ENCODE measurements at places on chromosomes 7 and 10.

DNA sequence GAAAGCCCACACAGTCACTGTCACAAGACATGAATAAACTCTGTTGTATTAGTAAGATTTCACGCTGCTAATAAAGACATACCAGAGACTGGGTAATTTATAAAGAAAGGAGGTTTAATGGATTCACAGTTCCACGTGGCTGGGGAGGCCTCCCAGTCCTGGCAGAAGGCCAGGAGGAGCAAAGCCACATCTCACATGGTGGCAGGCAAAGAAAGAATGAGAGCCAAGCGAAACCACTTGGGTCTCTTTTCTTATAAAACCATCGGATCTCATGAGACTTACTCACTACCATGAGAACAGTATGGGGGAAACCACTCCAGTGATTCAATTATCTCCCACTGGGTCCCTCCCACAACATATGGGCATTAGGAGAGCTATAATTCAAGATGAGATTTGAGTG, 110.2 kb downstream of the ST8SIA6 start:
- no peak for DNase-seq

GRCh38 chr7:157494506-157495176, 157.8 kb downstream of the DNAJB6 start:
- no peak for DNase-seq

GRCh38 chr10:61039868-61040267, 95.9 kb upstream of the RHOBTB1 start:
- DNase-seq, result no peak

DNA sequence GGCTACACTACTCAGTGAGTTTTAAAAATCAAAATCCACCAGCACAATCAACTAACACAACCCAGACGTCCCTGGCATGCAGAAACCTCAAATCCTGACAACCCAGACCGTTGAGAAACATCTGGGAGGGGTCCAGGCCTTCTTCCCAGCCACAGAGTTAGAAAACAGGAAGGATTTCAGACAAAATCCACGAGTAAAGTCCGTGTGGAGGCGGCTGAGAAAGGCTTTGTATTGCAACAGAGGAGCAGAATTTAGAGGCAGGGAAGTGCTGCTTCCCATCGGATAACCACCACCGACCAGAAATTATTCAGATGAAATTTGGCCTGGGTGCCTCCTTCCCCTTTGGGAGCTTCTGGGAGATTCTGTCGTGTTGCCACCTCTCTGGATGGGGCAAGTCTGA, 61.5 kb downstream of the TNS3 start:
- DNase-seq, result no peak

DNA sequence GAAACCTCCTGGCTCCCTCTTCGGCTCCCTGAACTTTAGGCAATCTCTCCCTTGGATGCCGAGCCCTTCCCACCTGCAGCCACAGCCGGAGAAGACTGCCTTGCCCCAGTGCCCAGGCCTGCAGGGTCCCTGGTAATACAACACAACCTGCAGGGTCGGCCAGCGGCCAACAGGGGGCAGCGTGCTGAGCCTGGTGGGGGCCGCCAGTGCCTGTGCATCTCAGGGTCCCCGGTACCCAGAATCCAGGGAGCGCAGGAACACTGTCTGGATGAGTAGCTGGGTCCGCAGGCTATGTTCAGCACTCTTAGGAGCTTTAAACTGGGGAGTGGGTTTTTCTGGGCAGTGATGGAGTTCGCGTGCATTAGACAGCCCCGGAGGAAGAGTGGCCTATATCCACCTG, 17.5 kb upstream of the C10orf71 start:
- no peak for DNase-seq

GRCh38 chr7:69775231-69775771, 177.0 kb downstream of the AUTS2 start:
- no peak for DNase-seq

DNA sequence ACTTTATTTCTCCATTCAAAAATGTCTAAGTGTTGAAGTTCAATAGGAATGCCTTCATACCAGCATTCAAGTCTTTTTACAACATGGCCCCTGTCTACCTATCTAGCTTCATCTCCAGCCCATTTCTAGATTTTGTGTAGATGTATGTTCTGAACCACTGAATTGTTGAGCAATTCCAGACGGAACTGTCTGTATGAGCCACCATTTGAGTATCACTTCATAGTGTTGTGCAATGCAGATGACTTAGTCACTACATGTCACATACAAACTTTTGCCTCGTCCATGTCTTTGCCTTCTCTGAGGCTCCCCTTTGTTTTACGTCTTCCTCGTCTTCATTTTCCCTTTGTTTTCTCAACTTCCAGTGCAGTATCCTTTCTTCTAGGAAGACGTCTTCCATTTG, 118.1 kb downstream of the INHBA start:
- no peak for DNase-seq

- no peak for DNase-seq
These were observed 22.6 kb downstream of the EPDR1 start for GRCh38 chr7:37942934-37943610.

GRCh38 chr7:28754447-28754846, 203.7 kb downstream of the TRIL start:
- DNase-seq, result no peak

GRCh38 chr7:142389544-142389943, 131.7 kb upstream of the PRSS58 start:
- DNase-seq, result no peak

DNA sequence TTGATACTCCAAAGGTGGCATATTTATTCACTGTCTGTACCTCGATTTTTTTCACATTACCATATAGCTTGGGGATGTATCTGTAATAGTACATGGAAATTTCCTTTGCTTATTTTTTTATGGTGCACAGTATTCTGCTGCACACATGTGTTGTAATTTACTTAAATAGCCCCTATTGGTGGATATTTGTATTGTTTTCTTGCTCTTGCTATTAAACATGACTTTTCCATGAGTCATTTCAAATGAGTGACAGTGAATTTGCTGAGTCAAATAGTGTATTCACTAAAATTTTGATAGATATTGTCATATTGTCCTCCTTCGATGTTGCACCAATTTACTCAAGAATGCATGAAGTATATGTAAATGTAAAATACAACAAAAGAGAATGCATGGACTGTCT, 122.7 kb upstream of the STEAP4 start:
- no peak for DNase-seq

DNA sequence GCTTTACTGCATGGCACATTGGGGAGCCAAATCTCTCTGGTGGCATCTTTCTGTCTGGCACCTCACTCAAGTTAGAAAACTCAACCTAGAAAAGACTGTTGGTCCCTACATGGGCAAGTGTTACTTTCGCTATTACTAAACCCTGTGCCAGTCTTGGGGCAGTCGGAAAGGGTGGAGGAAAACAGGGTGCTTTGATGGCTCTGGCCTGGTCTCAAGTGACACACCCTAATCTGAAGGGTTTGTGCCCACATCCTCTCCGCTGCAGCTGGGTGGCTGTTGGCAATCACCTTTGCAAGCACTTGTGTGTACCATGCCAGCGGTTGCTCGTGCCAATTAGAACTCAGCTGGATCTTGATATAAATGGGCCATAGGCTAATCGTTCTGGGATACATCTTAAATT, 159.8 kb upstream of the ITGB1 start:
- DNase-seq, result no peak

DNA sequence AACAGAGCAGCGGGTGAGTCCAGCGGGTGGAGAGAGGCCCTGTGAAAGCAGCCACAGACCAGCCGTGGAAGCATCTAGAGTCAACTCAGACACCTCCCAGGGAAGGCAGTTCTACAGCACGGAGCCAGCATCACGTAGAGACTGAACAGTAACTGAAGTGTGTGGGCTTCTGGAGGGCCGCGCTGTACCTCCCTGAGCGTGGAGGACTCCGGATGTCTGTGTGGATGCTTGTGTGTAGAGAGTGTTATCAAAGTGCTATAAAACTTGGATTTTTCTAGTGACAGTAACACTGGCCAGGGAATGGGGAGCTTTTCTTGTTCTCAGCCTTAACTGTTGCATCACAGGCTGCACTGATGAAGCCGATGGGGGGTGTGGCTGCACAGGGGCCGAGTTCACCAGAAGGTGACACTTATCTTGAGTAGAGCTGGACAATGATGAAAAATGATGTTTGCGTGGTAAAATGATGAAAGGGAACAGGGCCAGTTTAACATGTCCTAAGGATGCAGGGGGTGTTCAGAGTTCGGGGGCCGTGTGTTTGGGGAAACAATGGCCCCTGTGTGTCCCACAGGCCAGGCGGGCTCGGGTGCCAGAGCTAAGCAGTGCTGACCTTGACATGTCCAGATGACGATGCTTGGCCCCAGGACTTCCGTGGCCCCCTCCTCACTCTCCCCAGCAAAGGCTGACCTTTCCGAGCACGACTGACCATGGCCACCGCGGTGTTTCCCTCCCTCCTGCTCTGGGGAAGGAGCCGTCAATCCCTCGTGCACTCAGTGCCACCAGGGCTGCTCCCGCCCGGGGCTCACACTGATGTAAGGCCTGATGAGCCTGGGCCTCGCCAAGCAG, 21.9 kb downstream of the MNX1 start:
- DNase-seq, result no peak

DNA sequence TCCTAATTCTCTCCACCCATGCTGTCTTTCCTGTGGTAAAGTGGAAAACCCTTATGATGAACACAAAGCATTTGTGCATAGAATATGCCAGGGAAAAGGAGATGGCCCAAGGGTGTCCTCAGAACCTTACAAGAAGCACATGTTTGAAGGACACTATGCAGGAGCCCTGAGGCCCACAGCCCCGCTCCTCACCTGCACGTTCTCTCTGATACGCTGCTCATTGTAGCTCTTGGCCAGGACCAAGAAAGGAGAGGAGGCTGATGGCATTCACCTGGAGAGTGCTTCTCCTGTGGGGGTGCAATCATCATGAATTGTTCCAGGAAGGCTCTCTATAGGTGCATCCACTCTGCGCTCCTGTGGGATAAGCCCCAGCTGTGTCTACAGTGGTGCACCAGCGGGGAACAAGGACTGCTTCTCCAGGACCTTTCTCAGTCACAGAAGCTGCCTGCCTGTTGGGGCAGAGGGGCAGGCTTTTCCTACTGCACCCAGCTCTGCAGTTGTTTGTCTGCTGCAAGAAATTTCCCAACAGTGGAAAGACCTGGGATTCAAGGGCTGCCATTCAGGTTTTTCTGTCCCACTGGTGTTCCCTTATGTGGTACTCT, 19.9 kb downstream of the AKR1C2 start:
- no peak for DNase-seq

DNA sequence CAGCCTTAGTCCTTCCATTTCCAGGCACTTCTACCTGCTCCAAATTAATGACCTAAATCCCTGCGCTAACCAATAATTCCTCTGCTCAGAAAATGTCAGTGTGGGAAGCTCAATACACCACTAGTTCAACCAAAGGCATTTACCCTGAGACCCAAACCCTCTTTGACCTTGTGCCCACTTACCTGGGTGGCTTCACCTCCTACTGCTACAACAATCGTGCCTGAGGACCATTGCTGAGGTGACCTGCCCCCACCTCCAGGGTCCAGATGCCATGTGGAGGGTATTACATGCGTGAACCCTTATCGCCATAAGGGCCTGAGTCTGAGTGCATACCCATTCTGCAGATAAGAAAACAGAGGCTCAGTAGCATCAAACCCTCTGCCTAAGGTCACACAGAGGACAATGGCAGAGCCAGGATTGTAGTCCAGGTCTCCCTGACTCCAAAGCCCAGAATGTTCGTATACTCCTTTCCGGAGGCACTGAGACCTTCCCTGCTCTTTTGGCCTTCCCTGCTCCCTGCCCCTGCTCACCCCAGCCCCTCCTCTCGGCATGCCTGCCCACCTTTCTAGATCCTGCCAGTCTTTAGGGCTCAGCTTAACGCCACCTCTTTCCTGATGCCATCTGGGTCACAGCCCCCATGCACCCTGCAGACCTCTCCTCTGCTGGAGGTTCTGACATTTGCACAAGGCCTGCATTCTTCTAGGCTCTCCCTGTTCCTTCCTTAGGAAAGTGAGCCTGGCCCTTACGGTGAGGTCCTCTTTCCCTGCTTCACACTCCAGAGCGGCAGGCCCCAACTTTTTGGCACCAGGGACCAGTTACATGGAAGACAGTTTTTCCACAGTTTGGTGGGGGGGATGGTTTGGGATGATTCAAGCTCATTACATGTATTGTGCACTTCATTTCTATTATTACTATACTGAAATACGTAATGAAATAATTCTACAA, 94.9 kb downstream of the CHST15 start:
- DNase-seq, result no peak

GRCh38 chr10:18689498-18689897, 30.3 kb downstream of the ARL5B start:
- DNase-seq, result no peak

DNA sequence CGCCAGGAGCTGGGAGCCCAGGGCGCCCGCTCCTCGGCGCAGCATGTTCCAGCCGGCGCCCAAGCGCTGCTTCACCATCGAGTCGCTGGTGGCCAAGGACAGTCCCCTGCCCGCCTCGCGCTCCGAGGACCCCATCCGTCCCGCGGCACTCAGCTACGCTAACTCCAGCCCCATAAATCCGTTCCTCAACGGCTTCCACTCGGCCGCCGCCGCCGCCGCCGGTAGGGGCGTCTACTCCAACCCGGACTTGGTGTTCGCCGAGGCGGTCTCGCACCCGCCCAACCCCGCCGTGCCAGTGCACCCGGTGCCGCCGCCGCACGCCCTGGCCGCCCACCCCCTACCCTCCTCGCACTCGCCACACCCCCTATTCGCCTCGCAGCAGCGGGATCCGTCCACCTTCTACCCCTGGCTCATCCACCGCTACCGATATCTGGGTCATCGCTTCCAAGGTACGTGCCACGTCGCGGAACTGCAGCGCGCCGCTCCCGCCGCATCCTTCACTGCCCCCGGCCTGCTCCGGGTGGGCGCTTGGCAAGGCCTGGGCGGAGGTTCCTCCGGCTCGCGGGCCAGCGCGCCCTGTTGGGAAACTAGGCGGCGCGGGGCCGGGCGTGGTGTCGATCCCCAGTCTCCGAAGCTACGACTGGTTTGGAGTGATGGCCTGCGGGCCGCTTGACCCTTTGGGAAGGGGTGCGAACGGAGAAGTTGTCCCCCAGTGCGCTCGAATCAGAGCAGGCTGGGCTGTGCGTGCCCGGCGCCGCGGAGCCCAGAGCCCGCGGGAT, 868 bp downstream of the EMX2 start:
- DNase-seq, result no peak

DNA sequence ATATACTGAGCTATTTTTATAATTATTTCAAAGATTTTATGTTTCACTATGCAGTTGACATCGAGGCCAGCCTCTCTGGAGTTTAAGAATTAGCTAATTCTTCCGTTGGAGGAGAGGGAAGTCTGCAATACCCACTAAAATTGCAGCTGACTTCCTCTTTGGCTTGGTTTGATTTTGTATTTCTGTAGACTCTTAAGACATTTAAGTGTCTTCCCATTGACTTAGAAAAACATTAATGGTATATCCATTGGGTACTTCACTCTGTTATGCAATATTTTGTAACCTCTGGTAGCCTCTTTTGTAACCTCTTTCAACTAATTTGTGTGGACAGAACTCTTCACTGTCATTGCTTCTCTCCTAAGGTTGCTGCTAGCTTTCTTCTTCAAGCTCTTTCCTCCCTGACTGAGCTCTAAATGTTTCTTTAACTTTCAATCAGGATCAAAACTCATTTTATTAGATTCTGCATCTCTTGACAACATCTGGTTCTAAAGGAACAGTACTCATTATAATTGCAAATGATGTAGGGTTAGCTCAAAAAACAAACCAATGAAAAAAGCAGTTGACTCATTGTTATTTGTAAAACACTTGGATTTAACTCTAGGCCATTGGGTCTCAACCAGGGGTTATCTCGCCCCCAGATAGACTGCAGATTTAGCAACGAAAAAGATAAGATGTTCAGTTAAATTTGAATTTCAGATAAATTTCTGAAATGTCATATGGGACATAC, 1.7 kb upstream of the ANKRD22 start:
- no peak for DNase-seq
